ENCODE measurements at places on chromosomes 3 and 15. TPM values are rescaled to one million over a fixed set of nuclear protein-coding genes. Genes with fewer than 3 reads are reported as not detected.
A peak's percentile ranks its signal among the peaks of the same experiment; 100 is the strongest.

DNA sequence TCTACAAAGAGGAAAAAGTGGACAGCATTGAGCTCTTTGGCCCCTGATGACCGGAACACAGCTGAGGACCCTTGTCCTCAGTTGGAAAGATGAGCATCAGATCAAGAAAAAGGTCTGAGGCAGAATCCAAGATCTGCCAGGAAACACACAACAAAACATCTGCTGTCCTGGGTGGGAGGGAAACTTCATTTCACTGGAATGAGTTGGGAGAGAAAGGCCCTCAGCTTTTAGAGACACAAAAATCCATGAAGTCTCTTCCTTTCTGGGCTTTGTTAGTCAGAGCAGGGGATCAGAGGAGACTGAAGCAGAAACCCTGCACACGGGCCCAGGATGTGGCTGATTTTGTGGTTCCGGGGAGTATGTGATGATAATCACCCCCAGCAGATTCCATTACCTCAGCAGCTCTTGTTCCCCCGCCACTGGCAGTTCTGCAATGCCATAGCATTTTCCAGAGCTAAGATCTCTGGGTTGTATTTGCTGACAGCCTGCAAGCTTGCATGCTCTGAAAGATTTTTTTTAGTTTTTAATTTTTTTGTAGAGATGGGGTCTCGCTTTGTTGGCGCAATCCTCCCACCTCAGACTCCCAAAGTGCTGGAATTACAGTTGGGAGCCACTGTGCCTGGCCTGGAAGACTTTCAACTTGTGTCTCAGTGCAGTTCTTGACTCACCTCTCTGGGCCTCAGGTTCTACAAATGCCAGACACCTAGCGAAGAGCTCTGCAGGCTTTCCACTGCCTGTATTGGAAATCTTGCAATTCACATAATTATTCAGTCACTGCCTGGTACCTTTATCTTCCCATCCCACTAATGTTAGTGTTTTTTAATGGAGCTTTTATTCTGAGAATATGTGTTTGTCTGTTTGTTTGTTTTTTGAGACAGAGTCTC, 5.8 kb upstream of the TATDN2 start:
- DNase-seq = no peak
- H3K4me3 ChIP-seq = no peak overlapping the region
- no peaks in the 10 kb centered on the region for H3K36me3 ChIP-seq
- H3K27me3 ChIP-seq = no peaks in the 10 kb centered on the region
- H3K4me1 ChIP-seq = no peaks in the 10 kb centered on the region
- H3K27ac ChIP-seq = no peak overlapping the region

- no peaks in the 10 kb centered on the region for H3K4me1 ChIP-seq
- no peaks in the 10 kb centered on the region for H3K36me3 ChIP-seq
- no peaks in the 10 kb centered on the region for H3K27me3 ChIP-seq
These were observed 49.8 kb downstream of the GHSR start for GRCh38 chr3:172398484-172398883.

- H3K36me3 ChIP-seq = no peaks in the 10 kb centered on the region
- no peaks in the 10 kb centered on the region for H3K27me3 ChIP-seq
- H3K27ac ChIP-seq = no peak overlapping the region
These were observed 84.7 kb downstream of the SEC22A start for GRCh38 chr3:123286308-123287023.

DNA sequence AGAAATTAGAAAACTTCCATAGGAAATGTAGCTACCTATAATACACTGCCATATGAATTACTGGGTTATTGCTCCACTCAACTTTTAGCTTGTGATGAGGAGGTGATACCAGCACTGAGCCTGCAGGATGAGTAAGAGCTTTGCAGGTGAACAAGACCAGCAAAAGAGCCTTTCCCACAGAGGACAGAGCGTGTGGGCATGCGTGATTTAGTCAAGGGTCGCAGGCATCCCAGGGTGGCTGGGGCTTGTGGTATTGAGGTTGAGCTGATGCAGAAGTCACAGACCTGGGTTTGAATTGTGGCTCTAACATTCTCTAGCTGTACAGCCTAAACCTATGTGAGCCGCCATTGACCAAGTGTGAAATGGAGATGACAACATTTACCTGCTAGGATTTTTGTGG, 5.6 kb downstream of the NRROS start:
- H3K36me3 ChIP-seq = no peaks in the 10 kb centered on the region
- H3K4me1 ChIP-seq = no peaks in the 10 kb centered on the region
- no peak overlapping the region for H3K4me3 ChIP-seq
- no peak for DNase-seq
- no peaks in the 10 kb centered on the region for H3K27me3 ChIP-seq
- H3K27ac ChIP-seq = no peak overlapping the region

POLQ gene
- total RNA-seq = 0.41 TPM

GRCh38 chr3:195117978-195118581, 152.9 kb downstream of the XXYLT1 start:
- no peak overlapping the region for H3K27ac ChIP-seq
- DNase-seq = no peak
- H3K27me3 ChIP-seq = no peaks in the 10 kb centered on the region
- H3K36me3 ChIP-seq = no peaks in the 10 kb centered on the region
- H3K4me1 ChIP-seq = no peaks in the 10 kb centered on the region

DNA sequence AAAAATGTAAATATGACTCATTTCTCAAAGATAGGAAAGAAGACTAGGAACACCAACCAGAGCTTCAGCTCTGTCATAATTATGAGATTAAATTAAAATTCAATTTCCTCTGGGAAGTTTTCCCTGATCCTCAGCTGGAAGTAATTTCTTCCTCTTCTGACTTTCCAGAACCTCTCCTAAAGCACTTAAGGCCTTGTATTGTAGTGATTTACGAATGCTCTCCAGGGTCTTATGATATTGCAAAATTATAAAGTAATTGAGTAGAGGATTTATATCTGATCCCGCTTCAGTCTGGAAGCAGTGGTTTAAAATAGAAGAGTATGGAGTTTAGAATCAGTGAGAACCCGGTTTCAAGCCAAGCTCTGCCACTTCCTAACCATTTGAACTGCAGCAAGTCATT, 279.8 kb downstream of the ZPLD1 start:
- DNase-seq = no peak
- H3K4me1 ChIP-seq = no peaks in the 10 kb centered on the region
- H3K27ac ChIP-seq = no peak overlapping the region
- H3K4me3 ChIP-seq = no peak overlapping the region

DNA sequence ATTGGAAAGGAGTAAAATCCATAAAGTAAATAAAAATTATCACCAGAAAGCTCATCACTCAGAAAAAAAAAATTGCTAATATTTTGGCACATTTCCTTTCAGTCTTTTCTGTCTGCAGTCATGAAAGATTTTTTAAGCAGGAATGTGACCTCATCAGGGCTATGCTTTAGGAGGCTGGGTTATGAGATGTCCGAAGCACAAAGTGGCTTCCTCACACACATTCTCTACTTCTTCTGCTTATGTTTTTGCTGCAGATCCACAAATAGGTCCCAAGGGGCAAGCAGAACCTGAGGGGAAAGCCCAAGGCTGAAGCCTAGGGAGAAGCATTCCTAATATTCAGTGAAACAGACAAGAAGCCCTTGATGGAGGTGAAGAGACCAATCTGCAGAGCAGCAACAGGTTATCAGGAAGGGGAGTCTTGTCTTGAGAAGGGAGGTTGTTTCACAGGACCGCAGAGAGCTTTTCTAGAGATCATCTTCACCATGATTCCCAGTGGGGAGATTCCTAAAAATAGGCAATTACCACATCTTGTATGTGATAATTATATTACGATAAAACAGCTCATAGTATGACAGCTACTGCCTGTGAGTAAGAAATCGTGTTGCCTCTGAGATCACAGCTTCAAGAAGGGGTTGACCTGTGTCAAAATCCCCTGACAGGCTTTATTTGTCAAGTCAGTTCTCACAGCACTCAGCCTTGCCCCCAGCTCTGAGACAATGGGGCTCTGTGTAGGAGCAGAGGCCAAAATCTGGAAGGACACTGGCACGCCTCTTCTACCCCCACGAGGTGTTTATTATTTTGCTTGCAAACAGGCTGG, 60.5 kb downstream of the IGF2BP2 start:
- no peaks in the 10 kb centered on the region for H3K27me3 ChIP-seq
- no peaks in the 10 kb centered on the region for H3K36me3 ChIP-seq
- peaks cover 8% of the 10 kb centered on the region for H3K4me1 ChIP-seq
- H3K27ac ChIP-seq = peak overlapping the region; percentile 44
- DNase-seq = no peak
- no peak overlapping the region for H3K4me3 ChIP-seq

FRMD4B gene
- 42.0 TPM for total RNA-seq

DNA sequence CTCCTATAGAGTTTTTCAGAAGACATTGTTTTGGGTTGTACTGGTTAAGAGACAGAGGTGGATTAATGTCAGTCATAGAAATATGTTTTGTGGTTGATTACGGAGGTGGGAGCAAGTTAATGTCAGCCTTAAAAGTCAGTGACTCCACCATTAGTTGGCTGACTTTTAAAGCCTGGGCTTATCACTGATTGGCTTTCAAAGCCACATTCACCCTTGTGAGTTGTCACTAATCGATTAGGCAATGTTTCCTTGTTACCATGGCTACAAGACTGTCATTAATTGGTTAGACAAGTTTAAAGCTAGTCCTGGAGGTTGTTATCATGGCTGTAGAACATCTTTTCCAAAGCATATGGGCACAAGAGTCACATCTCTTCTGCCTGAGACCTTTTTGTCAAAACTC, 73.0 kb downstream of the NEO1 start:
- no peaks in the 10 kb centered on the region for H3K27me3 ChIP-seq
- no peaks in the 10 kb centered on the region for H3K4me1 ChIP-seq
- DNase-seq = no peak
- H3K4me3 ChIP-seq = no peak overlapping the region

- H3K27me3 ChIP-seq = no peaks in the 10 kb centered on the region
- peaks cover 13% of the 10 kb centered on the region for H3K4me1 ChIP-seq
- DNase-seq = no peak
- H3K4me3 ChIP-seq = peak overlapping the region; percentile 5
- no peaks in the 10 kb centered on the region for H3K36me3 ChIP-seq
These were observed 2.4 kb downstream of the PML start for GRCh38 chr15:73996939-73997338.

- peaks cover 1% of the 10 kb centered on the region for H3K4me1 ChIP-seq
- H3K4me3 ChIP-seq = no peak overlapping the region
- DNase-seq = no peak
- no peak overlapping the region for H3K27ac ChIP-seq
- no peaks in the 10 kb centered on the region for H3K36me3 ChIP-seq
These were observed 58.4 kb downstream of the NR1D2 start for GRCh38 chr3:24003466-24003865.

DNA sequence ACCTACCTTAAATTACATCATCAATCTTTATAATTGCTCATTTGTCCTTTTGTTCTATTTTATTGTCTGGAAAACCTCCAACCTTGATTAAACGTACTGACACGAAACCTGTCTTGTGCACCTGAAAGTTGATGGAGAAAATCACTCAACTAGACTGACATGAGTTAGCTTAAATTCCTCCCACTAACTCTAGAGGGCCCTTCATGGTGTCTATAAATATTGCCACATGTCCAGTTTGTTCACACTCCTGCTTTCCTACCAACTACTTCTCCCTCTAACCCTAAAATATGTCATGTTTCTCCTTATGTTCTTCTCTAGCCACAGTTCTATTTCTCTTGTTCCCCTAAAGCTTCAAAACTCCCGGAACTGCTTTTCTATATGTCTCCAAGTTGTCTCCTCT, 59.8 kb upstream of the SGO1 start:
- H3K27me3 ChIP-seq = no peaks in the 10 kb centered on the region
- H3K36me3 ChIP-seq = no peaks in the 10 kb centered on the region
- no peak overlapping the region for H3K27ac ChIP-seq
- no peak overlapping the region for H3K4me3 ChIP-seq

GRCh38 chr3:153209596-153209995, 47.6 kb downstream of the RAP2B start:
- H3K27ac ChIP-seq = no peak overlapping the region
- no peaks in the 10 kb centered on the region for H3K36me3 ChIP-seq
- no peaks in the 10 kb centered on the region for H3K4me1 ChIP-seq
- no peak for DNase-seq
- no peaks in the 10 kb centered on the region for H3K27me3 ChIP-seq

- no peaks in the 10 kb centered on the region for H3K4me1 ChIP-seq
- H3K36me3 ChIP-seq = no peaks in the 10 kb centered on the region
- H3K27ac ChIP-seq = no peak overlapping the region
- no peak overlapping the region for H3K4me3 ChIP-seq
- no peak for DNase-seq
These were observed 24.0 kb downstream of the CFAP100 start for GRCh38 chr3:126418661-126419131.

DNA sequence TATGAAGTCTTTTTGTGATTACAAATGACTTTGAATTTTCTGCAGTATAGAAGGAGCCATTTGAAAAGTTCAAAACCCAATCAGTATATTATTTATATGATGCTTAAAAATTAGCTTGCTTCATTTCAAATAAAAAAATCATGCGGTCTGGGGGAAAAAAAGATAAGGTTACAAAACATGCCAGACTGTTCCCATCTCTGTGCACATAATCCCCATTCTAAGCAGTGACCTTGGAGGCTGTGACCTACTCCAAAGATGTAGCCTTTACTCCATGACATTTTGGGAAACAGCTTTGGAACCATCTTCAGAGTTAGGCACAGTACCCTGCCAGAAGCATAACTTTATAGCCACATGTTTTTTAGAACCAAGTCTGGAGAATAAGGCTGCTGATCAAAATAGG, 447.7 kb upstream of the WNT5A start:
- no peaks in the 10 kb centered on the region for H3K36me3 ChIP-seq
- H3K27me3 ChIP-seq = no peaks in the 10 kb centered on the region
- no peak overlapping the region for H3K4me3 ChIP-seq
- peaks cover 2% of the 10 kb centered on the region for H3K4me1 ChIP-seq

GRCh38 chr3:67692621-67693020, 38.2 kb upstream of the SUCLG2 start:
- H3K27ac ChIP-seq = no peak overlapping the region
- no peak for DNase-seq
- no peak overlapping the region for H3K4me3 ChIP-seq
- H3K4me1 ChIP-seq = no peaks in the 10 kb centered on the region
- H3K36me3 ChIP-seq = no peaks in the 10 kb centered on the region

P2RY12 gene
- 0.69 TPM for total RNA-seq

NR1I2 gene
- 0.23 TPM for total RNA-seq

MUSTN1 gene
- total RNA-seq = 5.9 TPM

DNA sequence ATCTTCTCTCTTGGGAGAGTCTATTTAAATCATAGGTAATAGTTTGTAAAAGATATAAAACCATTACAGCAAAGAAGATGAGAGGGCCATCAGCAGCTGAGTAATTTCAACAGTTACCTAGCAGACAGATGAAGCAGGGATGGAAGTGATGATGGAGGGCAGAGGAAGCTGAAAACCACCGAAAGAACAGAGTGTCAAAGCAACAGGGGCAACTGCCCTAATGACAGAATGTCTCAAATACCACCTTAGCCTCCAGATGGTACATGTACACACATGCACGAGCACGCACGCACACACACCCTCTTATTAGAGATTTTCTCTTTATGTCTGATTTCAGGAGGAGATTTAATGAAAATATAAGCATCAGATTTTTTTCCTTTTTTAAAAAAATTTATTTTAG, 64.5 kb downstream of the NEDD4 start:
- H3K4me3 ChIP-seq = no peak overlapping the region
- H3K27me3 ChIP-seq = no peaks in the 10 kb centered on the region
- no peak overlapping the region for H3K27ac ChIP-seq
- DNase-seq = no peak
- no peaks in the 10 kb centered on the region for H3K36me3 ChIP-seq
- no peaks in the 10 kb centered on the region for H3K4me1 ChIP-seq

GRCh38 chr3:51722362-51722761, 15.5 kb downstream of the GRM2 start:
- H3K4me1 ChIP-seq = no peaks in the 10 kb centered on the region
- no peaks in the 10 kb centered on the region for H3K27me3 ChIP-seq
- no peak for DNase-seq
- H3K27ac ChIP-seq = no peak overlapping the region
- no peak overlapping the region for H3K4me3 ChIP-seq

GRCh38 chr15:59993041-59993750, 10.9 kb upstream of the FOXB1 start:
- no peaks in the 10 kb centered on the region for H3K36me3 ChIP-seq
- H3K4me3 ChIP-seq = no peak overlapping the region
- no peak for DNase-seq

IL16 gene
- total RNA-seq = 11.6 TPM

CP gene
- total RNA-seq = 0.63 TPM

All from ovary (tissue), 10 donors.